Glomerular endothelial cell (primary cell): ENCODE measurements at places on chromosomes 3 and 15. TPM values are rescaled to one million over a fixed set of nuclear protein-coding genes. Genes with fewer than 3 reads are reported as not detected.

The TRAT1 gene
- total RNA-seq: not detected in 2 replicates

The KCTD6 gene
- total RNA-seq: 5.8 and 7.1 TPM in 2 replicates

The EXD1 gene
- 0.53 TPM in 1 of 2 replicates, not detected in the other for total RNA-seq

The GOLGA6L7 gene
- not detected in 2 replicates for total RNA-seq
